ENCODE measurements at places on chromosomes 11 and 22.

- DNase-seq: no peak
These were observed 105.6 kb upstream of the ALDH3B2 start for GRCh38 chr11:67780056-67780455.

DNA sequence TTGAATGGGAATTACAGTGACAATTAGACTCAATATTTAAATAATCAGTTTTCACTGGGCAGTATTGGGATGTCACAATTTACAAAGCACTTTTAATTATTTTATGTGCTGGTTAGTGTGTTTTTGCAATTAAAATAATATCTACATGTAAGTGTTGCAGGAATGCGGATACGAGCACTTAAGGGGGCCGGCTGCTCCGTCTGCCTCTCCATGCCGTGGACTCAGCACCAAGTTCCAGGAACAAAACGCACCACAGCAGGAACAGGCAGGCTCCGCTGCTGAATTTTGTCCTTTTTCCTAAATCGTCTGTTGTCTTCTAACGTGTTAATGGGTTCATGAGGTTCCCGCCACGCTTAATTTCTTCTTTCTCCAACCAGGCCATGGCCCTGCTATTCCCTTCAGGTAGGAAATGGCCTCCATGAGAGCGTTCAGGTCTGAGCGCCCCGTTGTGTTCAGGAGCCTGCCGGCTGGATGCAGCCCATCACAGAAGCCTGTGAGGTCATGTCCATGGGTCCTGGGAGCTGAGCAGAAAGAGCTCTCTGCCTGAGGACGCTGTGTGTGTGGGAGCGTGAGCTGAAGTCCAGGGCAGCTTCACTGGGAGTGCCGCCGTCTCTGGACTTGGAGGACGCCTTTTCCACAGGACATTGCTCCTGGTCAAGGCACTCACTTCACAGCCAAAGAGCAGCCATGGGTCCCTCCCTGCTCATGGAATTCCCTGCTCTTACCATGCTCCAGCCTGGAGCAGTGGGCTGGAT lies 730.3 kb downstream of the BRD1 start:
- DNase-seq: no peak

GRCh38 chr22:26447584-26448329 lies 18.7 kb downstream of the ASPHD2 start:
- DNase-seq: no peak

DNA sequence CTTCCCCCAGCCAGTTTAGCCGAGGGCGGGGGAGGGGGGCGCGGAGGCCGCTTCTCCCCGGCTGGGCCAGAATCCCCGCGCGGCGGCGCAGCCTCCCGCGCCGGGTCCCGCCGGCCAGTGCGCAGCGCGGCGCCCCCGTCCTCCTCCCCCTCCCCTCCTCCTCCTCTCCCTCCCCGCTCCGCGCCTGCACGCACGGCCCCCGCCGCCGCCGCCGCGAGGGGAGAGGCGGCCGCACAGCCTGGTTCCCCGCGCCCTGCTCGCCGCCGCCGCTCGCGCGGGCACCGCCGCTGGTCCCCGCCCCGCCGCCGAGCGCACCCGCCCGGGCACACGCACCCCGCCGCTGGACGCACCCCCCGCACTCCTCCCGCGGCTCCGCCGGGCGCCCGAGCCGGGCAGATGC lies at the start of gene FLRT1:
Gene FLRT1, plus strand, starts transcription at position 356 of the 400 bp plus-strand sequence. CDS start 80,337 bp downstream, outside the sequence.
- DNase-seq: no peak

DNA sequence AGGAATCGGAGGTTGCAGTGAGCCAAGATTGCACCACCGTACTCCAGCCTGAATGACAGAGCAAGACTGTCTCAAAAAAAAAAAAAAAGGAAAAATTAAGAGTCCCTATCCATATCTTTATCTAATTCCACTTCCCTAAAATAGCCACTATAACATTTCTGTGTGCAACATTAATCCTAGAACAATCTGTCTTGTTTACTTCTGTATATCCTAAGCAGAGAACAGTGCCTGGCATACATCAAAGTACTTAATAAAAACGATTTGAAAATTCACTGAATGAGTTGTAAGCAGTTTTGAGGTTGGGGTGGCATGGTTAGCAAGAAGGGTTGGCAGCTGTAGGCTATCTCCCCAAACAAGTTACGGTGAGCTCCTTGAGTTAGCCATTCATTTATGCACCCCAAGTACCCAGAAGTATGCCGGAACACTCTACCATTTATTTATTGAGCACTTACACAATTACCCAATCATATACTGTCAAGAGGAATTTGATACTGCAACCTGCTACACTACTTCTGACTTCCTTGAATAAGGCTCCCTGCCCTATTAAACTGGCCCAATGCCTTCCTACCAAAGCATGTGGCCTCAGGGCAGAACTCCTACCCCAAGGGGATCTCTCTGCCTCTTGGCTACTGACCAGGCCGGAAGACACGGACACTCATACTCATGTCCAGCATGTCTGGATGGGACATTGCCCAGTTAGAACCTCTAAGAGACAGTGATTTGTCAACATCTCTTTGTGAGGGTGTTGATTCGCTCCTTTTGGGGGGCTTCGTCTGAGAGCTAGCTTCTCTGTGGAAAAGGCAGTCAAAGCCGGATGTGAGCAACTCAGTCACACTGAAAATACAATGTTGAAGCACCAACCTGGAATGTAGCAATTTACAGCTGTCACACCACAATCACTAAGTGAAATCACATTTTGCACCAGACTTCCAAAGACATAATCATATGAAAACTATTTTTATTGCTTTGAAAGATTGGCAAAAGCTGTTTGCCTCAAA lies 16.3 kb upstream of the TMEM41B start:
- no peak for DNase-seq

GRCh38 chr11:106708348-106708747 lies 309.9 kb downstream of the GUCY1A2 start:
- no peak for DNase-seq

GRCh38 chr22:40198733-40199132 lies 21.0 kb downstream of the TNRC6B start:
- DNase-seq: no peak

DNA sequence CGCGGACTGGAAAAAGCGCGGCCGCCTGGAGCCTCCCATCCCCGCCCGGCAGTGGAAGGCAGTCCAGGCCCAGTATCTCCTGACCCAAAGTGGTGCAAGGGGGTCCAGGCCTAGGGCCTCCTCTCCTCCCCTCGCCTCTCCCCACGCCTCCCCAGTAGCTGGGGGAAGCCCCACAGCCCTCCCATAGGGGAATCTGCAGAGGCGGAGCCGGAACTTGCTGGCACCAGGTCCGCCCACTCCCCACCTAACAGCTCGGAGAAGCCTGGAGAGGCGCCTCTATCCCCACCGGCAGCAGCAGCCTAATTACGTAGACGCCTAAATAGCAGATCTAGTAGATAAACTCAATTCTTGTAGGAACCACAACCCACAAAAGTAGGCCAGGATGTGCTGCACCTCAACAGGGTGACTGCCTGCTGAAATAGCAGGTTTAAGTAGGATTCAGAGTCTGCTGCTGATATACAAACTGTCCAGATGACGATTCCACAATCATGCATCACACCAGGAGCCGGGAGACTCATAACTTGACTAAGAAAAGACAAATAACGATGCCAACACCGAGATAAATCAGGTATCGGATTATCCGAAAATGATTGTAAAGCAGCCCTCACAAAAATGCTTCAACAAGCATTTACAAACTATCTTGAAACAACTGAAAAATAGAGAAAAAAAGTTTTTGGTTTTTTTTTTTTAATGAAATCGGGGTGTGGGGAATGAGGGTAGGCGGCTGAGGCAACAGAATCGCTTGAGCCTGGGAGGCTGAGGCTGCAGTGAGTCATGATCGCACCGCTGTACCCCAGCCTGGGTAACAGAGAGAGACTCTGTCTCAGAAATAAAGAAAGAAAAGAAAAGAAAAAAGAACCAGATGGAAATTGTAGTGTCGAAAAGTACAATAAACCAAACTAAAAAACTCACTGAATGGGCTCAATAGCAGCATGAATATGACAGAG lies 11.4 kb upstream of the BRD1 start:
- DNase-seq: peak; percentile 95

- no peak for DNase-seq
These were observed 116.8 kb upstream of the NNMT start for GRCh38 chr11:114179234-114179941.

DNA sequence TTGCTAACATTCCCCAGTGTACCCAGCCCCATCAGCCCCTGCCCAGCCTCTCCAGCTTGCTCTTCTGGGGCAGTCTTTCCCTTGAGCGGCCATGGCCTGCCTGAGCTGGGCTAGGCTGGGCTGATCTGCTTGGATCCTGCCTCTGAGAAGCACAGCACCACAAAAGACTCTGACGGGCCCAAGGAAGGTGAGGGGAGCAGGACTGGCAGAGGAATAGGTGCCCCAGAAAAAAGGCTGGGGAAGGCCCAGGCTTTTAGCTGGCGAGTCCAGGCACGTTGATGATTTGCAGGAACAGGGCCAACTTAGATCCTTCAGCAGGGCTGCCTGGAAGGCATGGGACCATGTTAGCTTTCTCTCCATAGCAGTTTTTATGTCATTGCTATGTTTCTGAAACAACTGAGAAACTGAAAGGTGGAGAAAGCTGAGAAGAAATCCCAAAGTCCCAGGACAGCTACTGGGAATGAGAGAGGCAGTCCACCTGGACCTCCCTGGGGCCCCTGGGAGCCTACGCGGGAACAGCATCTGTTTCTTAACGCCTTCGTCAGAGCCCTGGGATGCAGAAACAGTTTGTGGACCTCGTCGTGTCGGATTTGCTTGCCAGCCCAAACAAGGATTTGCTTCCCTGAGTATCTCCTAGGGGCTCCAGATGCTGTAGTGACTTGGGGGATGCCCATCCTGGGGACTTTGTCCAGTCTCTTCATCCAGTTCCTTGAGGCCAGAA lies 24.4 kb upstream of the FXYD6 start:
- no peak for DNase-seq

DNA sequence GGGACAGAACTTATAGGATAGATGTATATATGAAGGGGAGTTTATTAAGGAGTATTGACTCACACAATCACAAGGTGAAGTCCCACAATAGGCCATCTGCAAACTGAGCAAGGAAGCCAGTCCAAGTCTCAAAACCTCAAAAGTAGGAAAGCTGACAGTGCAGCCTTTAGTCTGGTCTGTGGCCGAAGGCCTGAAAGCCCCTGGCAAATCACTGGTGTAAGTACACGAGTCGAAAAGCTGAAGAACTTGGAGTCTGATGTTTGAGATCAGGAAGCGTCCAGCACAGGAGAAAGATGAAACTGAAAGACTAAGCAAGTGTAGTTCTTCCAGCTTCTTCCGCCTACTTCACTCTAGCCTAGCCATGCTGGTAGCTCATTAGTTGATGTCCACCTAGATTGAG lies 799.6 kb upstream of the ARHGAP42 start:
- DNase-seq: no peak

DNA sequence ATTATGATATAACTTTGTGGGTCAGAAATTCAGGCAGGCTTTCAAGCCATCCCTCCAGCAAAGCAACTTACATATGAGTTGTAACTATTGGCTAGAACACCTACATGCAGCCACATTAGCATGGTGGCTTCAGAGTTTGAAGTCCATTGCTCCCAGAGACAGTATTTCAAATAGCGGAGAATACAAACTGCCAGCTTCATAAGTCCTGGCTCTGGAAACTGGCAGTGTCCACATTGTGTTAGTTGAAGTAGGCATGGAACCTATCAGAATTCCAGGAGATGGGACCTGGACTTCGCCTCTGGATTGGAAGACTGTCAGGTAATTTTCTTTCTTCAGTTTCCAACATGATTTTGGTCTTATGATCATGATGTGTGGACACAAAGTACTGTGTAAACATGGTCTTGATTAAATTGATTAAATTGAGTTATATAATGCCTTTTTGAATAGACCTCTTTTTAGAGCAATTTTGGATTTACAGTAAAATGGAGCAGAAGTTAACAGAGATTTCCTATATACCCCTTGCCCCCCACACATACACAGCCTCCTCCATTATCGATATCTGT lies 209.9 kb upstream of the NAV2 start:
- DNase-seq: no peak

- DNase-seq: no peak
These were observed 152.5 kb downstream of the ETS1 start for GRCh38 chr11:128434818-128435217.

DNA sequence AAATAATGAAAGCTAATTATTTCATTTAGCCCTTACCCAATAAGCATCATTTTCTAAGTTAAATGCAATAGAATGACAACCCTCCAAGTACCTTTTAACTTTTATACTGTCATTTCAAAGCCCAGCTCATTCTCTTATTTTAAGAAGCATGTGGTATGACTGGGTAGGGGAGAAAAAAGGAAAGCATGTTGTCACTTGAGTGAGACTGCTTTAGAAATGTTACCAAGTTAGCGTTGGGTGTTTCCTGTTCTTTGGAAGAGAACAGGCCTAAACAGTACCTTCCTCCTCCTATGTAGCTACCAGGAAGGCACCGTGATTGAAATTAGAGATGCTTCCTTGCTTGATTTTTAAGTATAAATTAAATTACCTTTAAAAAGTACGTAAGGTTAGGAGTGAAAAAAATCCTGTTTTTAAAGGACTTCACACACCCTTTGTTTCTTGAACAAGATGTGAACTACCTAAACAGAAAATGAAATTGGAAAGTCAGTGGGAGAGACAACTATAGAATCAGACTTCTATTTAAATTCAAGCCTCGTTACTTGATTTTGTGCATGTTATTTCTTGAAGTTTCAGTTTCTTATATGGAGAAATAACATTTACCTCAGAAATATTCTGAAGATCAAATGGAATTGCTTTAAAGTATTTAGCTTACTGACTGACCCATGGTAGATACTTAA lies 741 bp upstream of the CNTF start:
- DNase-seq: no peak

DNA sequence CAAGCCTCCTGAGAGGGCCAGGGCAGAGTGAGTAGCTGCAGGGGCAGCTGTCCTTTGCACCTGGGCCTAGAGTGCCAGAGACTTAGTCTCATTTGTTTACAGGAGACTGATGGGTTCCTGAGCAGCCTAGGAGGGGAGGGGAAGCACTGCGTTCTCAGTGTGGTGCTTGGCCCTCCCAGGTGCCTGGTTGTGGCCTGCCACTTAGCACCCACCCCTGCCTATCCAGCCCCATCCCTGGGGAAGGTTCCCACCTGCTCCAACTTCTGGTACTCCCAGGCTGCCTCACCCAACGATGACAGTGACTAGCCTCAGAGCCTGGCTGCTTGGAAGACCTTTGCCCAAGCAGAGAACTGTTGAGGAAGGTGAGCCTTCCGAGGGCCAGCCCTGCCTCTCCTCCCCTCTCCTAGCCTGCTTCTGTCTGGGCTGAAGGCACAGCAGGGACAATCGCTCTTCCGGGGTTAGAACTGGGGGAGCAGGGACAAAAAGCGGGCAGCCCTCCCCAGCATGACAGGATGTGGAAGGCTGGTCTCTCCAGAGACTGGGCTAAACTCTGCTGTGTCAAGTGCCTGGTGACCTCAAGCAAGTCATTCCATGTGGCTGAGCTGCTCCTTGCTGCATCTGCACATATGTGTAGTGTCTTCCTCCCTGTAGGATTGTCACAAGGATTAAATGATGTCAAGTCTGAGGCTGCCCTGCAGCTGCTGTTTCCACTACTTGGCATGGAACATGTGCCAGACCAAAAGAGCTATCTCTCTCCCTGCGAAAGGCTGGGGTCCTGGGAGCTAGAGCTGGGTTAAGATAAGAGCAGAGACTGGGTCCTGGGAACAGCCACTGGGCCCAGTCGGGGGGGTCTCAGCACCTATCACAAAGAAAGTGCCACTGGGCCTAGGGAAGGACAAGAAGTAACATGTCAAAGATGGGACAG lies 9.9 kb downstream of the KCNQ1OT1 start:
- no peak for DNase-seq

Measured in CD4-positive, alpha-beta T cell treated with Interleukin-6 at 100 ng/mL for 8 hours (primary cell).